Spinal cord (tissue), 10 donors: ENCODE measurements at places on chromosomes 3 and 15. TPM values are rescaled to one million over a fixed set of nuclear protein-coding genes. Genes with fewer than 3 reads are reported as not detected.

DNA sequence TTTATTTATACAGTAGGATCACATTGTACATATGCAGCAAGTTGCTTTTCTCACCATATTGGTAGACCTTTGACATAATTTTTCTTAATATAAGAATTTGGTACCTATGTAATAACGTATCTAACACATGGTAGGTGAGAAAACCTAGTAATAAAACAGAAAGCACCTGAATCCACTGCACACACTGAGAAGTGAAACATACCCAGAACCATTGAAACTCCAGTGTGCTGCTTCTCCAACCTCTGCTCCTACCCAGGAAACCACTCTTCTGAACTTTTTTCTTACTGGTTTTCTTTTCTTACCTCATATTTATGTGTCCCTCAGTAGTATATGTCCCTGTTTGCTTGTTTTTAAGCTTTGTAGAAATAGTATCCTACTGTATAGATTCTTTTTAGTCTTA, 293.0 kb downstream of the UBE2E2 start:
- H3K27ac ChIP-seq, result no peak overlapping the region
- no peaks in the 10 kb centered on the region for H3K4me1 ChIP-seq
- H3K4me3 ChIP-seq, result no peak overlapping the region
- no peaks in the 10 kb centered on the region for H3K27me3 ChIP-seq
- no peaks in the 10 kb centered on the region for H3K36me3 ChIP-seq

DNA sequence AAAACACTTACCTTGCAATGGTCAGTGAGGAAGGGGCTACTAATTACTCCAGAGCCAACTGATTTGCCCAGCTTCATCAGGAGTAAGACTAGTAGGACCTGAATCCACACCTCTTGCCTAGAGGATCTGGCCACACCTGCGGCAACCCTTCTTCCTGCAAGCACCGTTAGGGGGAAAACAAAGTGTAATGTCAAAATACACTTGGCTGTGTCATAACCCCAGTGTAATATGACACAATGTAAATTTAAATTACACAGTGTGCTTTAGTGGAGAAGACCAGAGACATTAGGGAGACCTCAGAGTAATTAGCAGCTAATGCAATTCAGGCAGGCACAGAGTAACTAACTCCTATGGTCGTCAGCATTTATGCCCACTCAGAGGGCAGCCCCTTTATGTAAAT, 308.5 kb upstream of the ARRDC4 start:
- peak; percentile 57 for DNase-seq
- H3K27ac ChIP-seq, result peak overlapping the region; percentile 29
- peaks cover 14% of the 10 kb centered on the region for H3K27me3 ChIP-seq
- no peak overlapping the region for H3K4me3 ChIP-seq
- no peaks in the 10 kb centered on the region for H3K36me3 ChIP-seq

GRCh38 chr3:51830345-51830744, 31.1 kb upstream of the IQCF2 start:
- no peaks in the 10 kb centered on the region for H3K27me3 ChIP-seq
- no peaks in the 10 kb centered on the region for H3K4me1 ChIP-seq
- DNase-seq, result no peak

Gene IL17RD
- total RNA-seq, result 20.0 TPM

Gene CPNE9
- 3.3 TPM for total RNA-seq
